ENCODE measurements at places on chromosomes 2 and 18.

GRCh38 chr2:98134172-98135005 lies 47.4 kb downstream of the VWA3B start:
- no peak for DNase-seq

- DNase-seq = no peak
These were observed 424.1 kb downstream of the ERBB4 start for GRCh38 chr2:212114489-212114888.

- DNase-seq = no peak
These were observed 208.8 kb downstream of the CCDC178 start for GRCh38 chr18:33231474-33232317.

DNA sequence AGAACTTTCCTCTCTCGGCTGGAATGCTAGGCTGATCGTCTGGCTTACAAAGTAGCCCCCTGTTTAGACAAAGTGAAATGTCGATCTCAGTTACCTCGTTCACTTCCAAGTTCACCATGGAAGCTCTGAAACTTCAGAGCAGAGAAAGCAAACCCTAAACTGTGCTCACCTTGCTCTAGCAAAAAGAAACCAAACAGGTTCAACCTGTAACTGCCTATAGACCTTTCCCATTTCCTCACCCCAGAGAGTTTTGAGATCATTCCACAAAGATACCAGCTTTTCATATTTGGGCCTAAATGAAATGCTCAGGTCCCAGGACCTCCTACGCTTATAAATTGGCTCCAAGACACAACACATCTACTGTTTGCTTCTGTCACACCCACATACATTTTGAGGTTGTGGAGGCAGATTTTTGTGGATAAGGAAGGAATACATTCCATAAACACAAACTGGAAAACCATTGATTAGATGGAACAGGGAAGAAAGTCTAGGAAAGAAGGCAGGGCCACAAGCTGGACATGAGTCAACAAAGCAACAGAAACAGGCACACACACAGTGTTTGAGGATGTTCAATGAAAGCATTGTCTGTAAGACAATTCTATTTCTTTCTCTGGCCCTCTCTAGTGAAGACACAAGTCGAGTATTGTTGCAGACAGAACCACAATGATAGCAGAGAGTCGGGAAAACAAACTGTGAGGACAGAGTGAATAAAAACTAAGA lies 52.8 kb upstream of the TGIF1 start:
- no peak for DNase-seq

DNA sequence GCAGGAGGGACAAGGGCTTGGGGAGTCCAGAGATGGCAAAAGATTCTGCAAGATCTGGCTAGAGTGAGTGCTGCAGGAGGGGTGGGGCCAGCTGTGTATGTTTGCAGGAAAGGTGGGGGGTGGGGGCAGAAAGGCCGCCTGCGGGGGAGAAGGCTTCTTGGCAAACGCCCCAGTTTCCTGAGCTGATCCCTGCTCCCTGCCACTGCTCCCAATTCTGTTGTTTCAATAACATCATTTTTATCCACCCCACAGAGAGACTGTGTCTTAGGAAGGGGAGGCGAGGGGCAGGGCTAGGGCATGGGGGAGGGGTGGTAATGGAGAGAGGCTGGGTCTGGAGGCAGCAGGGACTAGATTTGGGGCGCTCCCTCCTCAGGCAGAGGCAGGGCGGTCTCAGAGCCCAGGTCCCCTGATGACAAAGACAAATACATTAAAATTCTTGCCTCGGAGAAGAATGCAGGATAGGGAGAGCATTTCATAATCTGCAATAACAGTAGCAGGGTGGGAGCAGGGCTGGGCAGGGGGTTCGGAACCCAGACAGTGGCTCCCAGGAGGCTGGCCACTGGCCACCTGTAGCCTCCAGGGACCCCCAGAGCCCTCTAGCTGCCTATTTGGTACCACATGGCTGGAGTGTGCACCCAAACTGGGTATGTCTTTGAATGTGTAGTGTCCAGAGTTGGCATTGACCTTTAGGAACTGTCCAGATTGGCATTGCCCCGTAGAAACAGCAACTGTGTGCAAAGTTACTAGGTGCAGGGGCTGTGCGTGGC lies 2.1 kb upstream of the WNT6 start:
- no peak for DNase-seq

DNA sequence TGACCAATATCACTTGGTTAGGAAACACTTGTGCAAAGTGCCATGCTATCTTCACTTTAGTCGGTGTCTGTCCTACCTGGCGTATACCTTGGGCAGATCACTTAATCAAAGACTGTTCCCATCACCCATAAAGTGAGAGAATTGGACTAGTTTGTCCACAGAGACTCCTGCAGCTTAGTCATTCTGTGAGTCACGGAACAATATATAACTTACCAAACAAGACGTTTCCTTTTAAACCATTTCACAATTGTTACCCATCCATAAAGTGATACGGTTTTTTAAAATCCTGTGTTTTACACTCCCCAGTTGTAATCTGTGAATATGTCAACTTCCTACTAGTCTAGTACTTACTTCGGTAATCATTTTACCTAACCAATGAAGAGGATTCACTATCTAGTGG lies 499.3 kb upstream of the SMIM21 start:
- no peak for DNase-seq

- no peak for DNase-seq
These were observed 18.9 kb downstream of the NCAPH start for GRCh38 chr2:96354492-96354891.

DNA sequence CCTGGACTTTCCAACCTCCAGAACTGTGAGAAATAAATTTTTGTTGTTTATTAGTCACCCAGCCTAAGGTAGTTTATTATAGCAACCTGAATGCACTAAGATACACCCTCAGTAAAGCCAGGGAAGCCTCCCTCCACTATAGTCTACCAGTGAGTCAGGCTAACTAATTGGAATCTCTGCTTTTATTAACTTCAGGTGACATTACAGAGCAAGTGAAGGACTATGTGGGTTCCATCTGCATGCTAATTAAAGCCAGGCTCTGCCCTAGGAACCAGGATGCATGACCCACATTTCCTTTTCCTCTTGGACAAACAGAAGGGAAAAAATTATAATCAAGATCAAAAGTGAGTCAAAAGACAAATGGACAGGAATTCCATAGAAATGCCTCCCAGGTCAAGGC lies 56.1 kb downstream of the ZC3H8 start:
- DNase-seq = no peak

- DNase-seq = no peak
These were observed 159.7 kb upstream of the CCDC195 start for GRCh38 chr2:224875841-224876240.

GRCh38 chr2:45699032-45699658 lies 47.7 kb downstream of the PRKCE start:
- DNase-seq = no peak

- DNase-seq = no peak
These were observed 68.9 kb upstream of the CBLN2 start for GRCh38 chr18:72612894-72613533.

DNA sequence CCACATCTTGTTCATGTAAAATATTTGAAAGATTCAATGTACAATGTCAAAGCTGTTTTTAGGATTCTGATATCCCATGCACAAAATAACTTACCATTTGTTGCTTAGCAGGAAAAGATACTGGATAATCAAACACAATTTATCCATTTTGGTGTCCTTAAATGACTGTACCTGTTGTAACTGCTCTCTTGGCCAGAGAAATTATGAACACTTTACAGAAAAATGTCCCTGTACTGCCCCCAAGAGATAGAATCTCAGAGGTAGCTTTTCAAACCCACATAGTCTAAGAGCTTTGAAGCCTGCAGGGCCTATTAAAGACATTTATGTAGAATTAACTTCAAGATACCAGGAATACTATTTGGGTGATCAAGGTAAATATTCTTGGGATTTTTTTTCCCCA lies 12.2 kb upstream of the ME2 start:
- DNase-seq = no peak

- DNase-seq = no peak
These were observed 26.6 kb upstream of the DPP4 start for GRCh38 chr2:162100579-162100978.

GRCh38 chr18:49698525-49699025 lies 114.8 kb downstream of the ACAA2 start:
- no peak for DNase-seq

DNA sequence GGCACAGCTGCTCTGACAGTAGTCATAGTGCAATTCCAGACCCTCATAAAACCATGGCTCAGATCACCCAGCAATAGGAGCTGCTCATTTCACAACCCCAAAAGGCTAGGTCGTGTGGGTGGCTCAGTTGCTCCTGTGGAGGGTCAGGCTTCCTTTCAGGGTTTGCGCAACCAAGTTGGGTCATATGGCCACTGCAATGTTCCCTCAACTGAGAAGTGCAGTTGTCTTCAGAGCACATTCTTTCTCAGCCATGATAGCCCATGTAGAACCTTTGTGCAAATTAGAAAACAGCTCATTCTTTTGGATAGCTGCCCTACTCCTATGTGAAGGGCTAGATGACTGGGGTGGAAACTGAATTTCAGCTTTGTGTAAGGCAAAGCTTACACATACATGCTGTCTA lies 3.2 kb downstream of the SERPINB13 start:
- DNase-seq = no peak

Data from stimulated activated CD8-positive, alpha-beta memory T cell treated with anti-CD3 and anti-CD28 coated beads, Interleukin-4, amount 100 ng/mL, for 1 hour (primary cell).